ENCODE measurements at places on chromosomes 1 and 21.
A peak's percentile ranks its signal among the peaks of the same experiment; 100 is the strongest.

GRCh38 chr1:226977643-226978431 is 37.7 kb downstream of the COQ8A start:
- DNase-seq = no peak

- no peak for DNase-seq
Measured at GRCh38 chr1:228009828-228010775, 3.3 kb downstream of the WNT3A start.

DNA sequence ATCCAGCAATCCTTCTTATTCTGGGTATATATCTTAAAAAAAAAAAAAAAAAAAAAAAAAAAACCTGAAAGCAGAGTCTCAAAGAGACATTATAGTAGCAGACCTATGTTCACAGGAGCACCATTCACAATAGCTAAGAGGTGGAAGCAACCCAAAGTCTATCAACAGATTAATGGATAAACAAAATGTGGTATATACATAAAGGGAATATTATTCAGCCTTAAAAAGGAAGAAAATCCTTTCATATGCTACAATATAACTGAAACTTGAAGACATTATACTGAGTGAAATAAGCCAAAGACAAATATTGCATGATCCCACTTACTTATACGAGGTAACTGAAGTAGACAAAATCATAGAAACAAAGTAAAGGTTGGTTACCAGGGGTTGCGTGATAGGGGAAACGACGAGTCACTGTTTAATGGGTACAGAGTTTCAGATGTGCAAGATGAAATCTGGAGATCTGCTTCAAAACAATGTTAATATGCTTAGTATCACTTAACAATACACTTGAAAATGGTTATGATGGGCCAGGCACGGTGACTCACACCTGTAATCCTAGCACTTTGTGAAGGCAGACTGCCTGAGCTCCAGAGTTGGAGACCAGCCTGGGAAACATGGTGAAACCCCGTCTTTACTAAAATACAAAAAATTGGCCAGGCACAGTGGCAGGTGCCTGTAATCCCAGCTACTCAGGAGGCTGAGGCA is 29.5 kb downstream of the PIK3R3 start:
- no peak for DNase-seq

- DNase-seq = peak; percentile 92
Measured at GRCh38 chr1:213987927-213988506, at the start of gene PROX1. TSS of gene PROX1 (plus strand) at chr1:213987973. CDS start at chr1:213996536, 8,563 bp downstream.

- DNase-seq = no peak
Measured at GRCh38 chr1:234893359-234893724, 235.3 kb downstream of the TOMM20 start.
